ENCODE measurements at places on chromosomes 5 and 9. TPM values are rescaled to one million over a fixed set of nuclear protein-coding genes. Genes with fewer than 3 reads are reported as not detected.

GRCh38 chr5:127373858-127374491 lies 83.4 kb downstream of the MEGF10 start:
- H3K4me3 ChIP-seq: no peak overlapping the region
- peaks cover 9% of the 10 kb centered on the region for H3K27me3 ChIP-seq
- no peaks in the 10 kb centered on the region for H3K36me3 ChIP-seq
- H3K27ac ChIP-seq: no peak overlapping the region
- H3K4me1 ChIP-seq: no peaks in the 10 kb centered on the region
- no peak for DNase-seq

DNA sequence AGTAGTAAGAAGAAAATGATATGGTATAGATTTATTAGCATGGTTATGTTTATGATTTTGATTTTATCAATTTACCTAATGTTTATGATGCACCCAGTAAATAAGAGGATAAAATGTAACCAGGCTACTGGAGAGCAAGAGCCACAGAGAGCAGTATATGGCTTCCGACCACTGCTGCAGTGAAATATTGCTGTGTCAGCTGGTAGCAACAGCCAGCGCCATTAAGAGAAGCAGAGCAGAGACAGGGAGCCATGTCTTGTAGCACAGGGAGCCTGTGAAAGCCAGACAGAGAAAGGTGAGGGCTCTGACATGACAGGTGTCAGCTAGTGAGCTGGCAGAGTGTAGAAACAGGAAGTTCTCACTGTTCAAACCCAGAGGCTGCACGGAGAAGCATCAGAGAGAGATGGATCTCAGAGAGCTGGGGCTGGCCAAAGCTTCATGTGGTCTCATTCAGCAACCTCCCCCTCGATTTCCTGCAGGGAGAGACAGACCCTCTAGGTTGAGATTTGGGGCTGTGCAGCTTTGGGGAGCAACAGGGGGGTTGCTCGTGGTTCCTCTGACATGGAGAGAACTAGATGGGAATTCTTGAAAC lies 202.1 kb downstream of the MED10 start:
- peaks cover 10% of the 10 kb centered on the region for H3K27me3 ChIP-seq
- no peak for DNase-seq
- no peaks in the 10 kb centered on the region for H3K4me1 ChIP-seq
- no peak overlapping the region for H3K27ac ChIP-seq
- H3K36me3 ChIP-seq: no peaks in the 10 kb centered on the region

DNA sequence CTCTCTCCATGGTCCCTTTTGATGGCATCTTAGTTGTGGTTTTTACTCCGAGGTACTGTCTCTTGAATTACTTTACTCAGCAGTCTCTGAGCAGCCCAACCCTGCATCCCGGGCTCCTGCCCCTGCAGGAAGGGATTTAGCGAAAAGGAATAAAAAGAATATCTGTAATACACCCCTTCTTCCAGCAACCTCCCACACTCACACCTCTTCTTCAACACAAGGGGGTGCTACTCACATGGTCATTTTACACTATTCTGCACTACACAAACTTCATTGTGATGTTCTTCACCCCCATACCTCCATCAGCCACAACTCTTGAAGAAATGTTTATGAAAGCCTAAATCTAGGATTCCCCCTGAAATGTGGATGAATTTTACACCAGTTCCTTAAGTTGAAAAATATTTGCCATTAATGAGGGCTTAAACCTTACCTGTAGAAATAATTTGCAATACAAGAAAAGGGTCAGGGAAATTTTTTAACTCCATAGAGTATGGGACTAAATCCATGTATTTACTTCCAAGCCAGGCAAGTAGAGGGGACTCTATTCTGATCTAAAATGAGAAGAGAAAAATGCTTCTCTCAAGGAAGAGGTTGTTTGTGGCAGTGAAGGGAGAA lies 26.0 kb downstream of the TPD52L3 start:
- no peak overlapping the region for H3K4me3 ChIP-seq
- H3K4me1 ChIP-seq: no peaks in the 10 kb centered on the region
- H3K27ac ChIP-seq: no peak overlapping the region
- peaks cover 27% of the 10 kb centered on the region for H3K27me3 ChIP-seq

- peaks cover 38% of the 10 kb centered on the region for H3K36me3 ChIP-seq
- no peaks in the 10 kb centered on the region for H3K27me3 ChIP-seq
- H3K4me3 ChIP-seq: peak overlapping the region; percentile 74
- H3K4me1 ChIP-seq: peaks cover 44% of the 10 kb centered on the region
- H3K27ac ChIP-seq: peak overlapping the region; percentile 88
- DNase-seq: no peak
These were observed 1.1 kb upstream of the GRPEL2 start for GRCh38 chr5:149344151-149344550.

DNA sequence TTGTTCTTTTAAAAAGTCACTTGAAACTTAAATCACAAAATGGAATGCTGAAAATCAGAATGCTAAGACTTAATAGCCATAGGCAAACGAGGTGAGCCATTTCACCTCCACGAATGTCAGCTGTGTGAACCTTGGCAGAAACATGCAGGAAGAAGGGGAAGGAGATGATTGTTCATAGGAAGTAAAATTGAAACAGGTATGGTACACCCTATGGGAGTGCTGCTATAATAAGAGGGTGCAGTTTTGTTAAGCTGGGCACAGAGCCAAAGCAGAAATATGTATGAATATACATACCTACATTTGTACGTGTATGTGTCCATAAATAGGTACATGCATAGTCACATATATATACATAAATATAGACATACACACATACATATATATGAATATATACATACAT lies 51.0 kb upstream of the SPINK5 start:
- no peak overlapping the region for H3K4me3 ChIP-seq
- no peaks in the 10 kb centered on the region for H3K36me3 ChIP-seq
- DNase-seq: no peak
- no peaks in the 10 kb centered on the region for H3K4me1 ChIP-seq
- no peak overlapping the region for H3K27ac ChIP-seq

GRCh38 chr9:12933957-12934356 lies 159.1 kb downstream of the LURAP1L start:
- no peak for DNase-seq
- H3K27ac ChIP-seq: no peak overlapping the region
- peaks cover 8% of the 10 kb centered on the region for H3K4me1 ChIP-seq
- H3K4me3 ChIP-seq: no peak overlapping the region

- H3K36me3 ChIP-seq: no peaks in the 10 kb centered on the region
- no peak for DNase-seq
- no peaks in the 10 kb centered on the region for H3K27me3 ChIP-seq
- no peak overlapping the region for H3K4me3 ChIP-seq
These were observed 795.6 kb downstream of the PTPRD start for GRCh38 chr9:9817176-9817575.

DNA sequence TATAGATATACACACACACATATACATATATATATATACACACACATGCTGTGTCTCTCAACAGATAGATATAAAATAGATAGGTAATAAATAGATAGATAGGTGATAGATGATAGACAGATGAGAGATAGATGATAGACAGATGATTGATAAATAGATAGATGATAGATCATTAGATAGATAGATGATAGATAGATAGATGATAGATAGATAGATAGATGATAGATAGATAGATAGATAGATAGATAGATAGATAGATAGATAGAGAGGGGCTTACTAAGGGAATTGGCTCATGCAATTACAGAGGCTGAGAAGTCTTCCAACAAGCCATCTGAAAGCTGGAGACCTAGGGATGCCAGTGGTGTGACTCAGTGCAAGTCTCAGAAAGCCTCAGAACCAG lies 394.5 kb downstream of the ICE1 start:
- H3K27ac ChIP-seq: no peak overlapping the region
- DNase-seq: no peak
- no peaks in the 10 kb centered on the region for H3K4me1 ChIP-seq
- no peak overlapping the region for H3K4me3 ChIP-seq

DNA sequence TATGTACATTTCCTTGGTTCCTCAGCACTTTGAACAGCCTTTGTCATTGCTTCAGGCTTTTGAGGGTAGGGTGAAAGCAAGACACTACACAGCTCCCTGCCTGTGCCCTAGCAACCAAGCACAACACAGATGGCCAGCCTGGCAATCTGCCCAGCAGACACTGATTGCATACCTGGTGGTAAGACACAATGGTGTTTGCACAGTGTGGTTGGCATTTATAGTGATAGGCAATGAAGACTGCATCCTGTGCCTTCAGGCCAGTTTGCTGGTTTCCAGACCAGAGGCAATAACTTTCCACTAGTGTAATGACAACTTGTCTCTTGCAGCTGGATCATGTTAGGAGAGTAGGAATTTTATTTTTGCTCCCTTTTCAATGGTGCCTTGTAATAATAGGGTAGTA lies 144.5 kb upstream of the TNC start:
- no peaks in the 10 kb centered on the region for H3K36me3 ChIP-seq
- H3K27ac ChIP-seq: peak overlapping the region; percentile 34
- peak; percentile 86 for DNase-seq
- no peak overlapping the region for H3K4me3 ChIP-seq
- peaks cover 8% of the 10 kb centered on the region for H3K4me1 ChIP-seq

GRCh38 chr5:2335125-2335732 lies 416.2 kb downstream of the IRX2 start:
- no peak for DNase-seq
- no peak overlapping the region for H3K4me3 ChIP-seq
- no peaks in the 10 kb centered on the region for H3K36me3 ChIP-seq
- H3K4me1 ChIP-seq: no peaks in the 10 kb centered on the region
- peaks cover 12% of the 10 kb centered on the region for H3K27me3 ChIP-seq
- H3K27ac ChIP-seq: no peak overlapping the region

GRCh38 chr5:67880876-67881275 lies 334.7 kb upstream of the PIK3R1 start:
- H3K27ac ChIP-seq: no peak overlapping the region
- DNase-seq: no peak
- no peak overlapping the region for H3K4me3 ChIP-seq
- H3K27me3 ChIP-seq: no peaks in the 10 kb centered on the region

- H3K4me3 ChIP-seq: no peak overlapping the region
- no peak for DNase-seq
- H3K4me1 ChIP-seq: no peaks in the 10 kb centered on the region
- H3K27ac ChIP-seq: no peak overlapping the region
- H3K36me3 ChIP-seq: no peaks in the 10 kb centered on the region
These were observed 59.8 kb upstream of the RFX3 start for GRCh38 chr9:3585606-3586005.

GRCh38 chr5:136155761-136156160 lies 23.1 kb downstream of the SMAD5 start:
- no peak overlapping the region for H3K27ac ChIP-seq
- peaks cover 93% of the 10 kb centered on the region for H3K4me1 ChIP-seq
- H3K36me3 ChIP-seq: peaks cover 32% of the 10 kb centered on the region

The PAPPA gene
- total RNA-seq: 0.69 TPM

The PAEP gene
- not detected for total RNA-seq

The CDH10 gene
- not detected for total RNA-seq

Data from left ventricle myocardium inferior (tissue), 1 donor.